GM20000 (cell line): ENCODE measurements at places on chromosomes 12 and 14.

DNA sequence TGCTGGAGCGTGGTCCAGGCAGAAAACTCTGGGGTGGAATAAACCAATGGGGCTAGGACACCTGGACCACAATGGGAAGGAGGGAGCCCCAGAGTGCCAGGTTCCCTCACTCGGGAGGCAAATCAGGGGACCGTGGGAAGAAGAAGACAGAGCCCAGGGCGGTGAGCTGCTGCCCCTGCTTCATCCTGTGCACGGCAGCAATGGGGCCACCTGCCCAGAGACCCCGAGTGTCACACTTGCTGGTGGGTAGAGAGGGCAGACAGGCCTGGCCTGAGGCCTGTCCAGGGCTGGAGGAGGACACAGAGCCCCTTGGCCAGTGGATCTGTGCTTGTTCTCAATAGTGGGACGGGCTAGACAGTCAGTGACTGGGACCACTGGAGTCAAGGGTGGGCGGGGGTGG, 58.2 kb downstream of the DIO3 start:
- no peak for DNase-seq

DNA sequence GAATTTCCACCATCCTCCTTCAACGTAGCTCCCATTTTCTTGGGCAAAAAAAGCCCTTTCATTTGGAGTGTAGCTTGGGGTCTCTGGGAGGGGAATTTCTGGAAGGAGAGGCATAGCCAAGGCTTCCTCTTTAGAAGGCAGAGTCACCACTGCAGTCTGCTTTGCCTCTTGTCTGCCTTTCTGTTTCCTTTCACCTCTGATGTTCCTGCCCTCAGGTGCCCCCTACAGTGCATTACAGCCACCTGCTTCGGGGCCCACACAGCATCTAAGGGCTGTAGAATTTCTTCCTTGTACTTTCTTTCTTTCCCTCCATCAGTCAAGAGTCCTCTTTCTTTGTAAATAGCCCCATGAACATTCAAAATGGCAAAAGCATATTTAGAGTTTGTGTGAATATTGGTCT, 1313.9 kb downstream of the TMEM121 start:
- no peak for DNase-seq

GRCh38 chr12:103833891-103834290, 7.1 kb downstream of the NT5DC3 start:
- DNase-seq, result no peak

GRCh38 chr12:56987011-56987410, 19.3 kb downstream of the ZBTB39 start:
- DNase-seq, result no peak

GRCh38 chr12:20917269-20917668, 106.8 kb downstream of the SLCO1B3 start:
- no peak for DNase-seq

- no peak for DNase-seq
These were observed 4.3 kb downstream of the SLC16A7 start for GRCh38 chr12:59600171-59600570.

DNA sequence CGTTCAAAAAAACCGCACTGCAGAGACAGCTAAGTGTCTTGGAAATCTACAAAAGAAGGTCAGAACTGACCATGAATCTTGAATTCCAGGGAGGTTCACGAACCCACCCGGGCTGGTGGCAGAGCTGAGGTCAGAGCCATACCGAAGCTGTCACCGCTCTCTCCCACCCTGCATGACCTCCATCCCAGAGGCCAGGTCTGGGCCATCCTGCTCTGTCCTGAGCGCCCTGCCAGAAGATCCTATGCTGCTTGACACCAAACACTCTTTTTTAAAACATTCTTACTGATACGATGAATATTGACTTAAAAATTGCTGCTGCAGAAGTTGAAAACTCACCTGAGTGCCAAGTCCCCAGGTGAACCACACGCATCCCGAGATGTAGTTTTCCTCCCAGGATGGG, 329.1 kb upstream of the FKBP4 start:
- no peak for DNase-seq

DNA sequence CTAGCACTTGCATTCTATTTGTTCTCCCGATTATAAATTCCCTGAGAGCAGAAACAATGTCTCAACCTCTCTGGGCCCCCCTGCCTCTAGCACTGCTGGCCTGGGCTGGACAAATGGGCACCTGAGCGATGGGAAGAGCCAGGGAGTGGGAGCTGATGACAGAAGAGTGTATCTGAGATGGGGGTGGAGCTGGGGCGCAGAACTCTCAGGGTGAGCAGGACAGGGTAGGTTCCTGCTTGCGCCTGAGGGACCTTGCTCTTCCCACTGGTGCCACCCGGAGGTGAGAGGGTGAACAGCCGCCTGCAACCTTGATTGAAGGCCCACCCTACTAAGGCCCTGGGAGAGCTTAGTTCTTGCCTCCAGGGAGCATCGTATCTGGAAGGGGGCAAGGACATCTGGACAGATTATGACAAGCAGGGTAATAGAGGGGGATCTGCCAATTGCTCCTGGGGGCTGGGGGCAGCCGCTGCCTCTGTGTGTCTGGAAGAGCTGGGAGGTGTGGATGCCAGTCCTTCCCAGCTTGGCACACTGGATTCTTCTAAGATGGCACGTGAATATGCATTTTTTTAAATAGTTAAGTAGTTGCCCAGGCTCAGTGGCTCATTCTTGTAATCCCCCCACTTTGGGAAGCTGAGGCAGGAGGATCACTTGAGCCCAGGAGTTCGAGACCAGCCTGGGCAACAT, 43.0 kb upstream of the TSPAN9 start:
- DNase-seq, result peak; percentile 82

- peak; percentile 33 for DNase-seq
These were observed 87.7 kb upstream of the FOXN3 start for GRCh38 chr14:89504602-89505313.

GRCh38 chr14:60245380-60246177, 3.4 kb upstream of the PPM1A start:
- peak; percentile 35 for DNase-seq

- DNase-seq, result no peak
These were observed 7.4 kb downstream of the ASCL1 start for GRCh38 chr12:102964872-102965271.

- peak; percentile 69 for DNase-seq
These were observed 682 bp upstream of the TRIP11 start for GRCh38 chr14:92040431-92041051.

DNA sequence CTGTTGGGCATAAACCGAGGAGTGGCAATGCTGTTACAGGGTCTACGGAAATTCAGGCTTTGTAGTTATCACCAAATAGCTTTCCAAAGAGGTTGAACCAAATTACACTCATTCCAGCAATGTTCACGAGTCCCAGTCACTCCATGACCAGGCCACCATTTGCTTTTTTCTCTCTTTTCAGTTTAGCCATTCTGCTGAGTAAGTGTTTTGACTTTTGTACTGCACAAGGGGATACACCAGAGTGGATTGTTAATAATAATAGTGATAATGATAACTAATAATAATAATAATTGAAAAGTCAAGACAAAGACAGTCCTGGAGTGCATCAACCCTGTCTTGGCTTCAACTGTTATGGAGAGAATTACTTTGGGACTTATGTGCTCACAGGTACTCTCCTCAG, 343.5 kb downstream of the AACS start:
- DNase-seq, result no peak

DNA sequence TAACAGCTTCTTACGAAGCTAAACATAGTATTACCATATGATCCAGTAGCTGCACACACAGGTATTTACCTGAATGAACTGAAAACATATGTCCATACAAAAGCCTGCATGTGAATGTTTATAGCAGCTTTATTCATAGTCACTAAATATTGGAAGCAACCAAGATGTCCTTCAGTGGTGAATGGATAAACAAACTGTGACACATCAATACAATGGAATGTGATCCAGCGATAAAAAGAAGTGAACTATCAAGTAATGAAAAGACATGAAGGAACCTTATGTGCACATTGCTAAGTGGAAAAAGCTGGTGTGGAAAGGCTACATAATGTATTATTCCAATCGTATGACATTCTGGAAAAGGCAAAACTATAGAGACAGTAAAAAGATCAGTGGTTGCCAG, 38.1 kb upstream of the JDP2 start:
- no peak for DNase-seq

DNA sequence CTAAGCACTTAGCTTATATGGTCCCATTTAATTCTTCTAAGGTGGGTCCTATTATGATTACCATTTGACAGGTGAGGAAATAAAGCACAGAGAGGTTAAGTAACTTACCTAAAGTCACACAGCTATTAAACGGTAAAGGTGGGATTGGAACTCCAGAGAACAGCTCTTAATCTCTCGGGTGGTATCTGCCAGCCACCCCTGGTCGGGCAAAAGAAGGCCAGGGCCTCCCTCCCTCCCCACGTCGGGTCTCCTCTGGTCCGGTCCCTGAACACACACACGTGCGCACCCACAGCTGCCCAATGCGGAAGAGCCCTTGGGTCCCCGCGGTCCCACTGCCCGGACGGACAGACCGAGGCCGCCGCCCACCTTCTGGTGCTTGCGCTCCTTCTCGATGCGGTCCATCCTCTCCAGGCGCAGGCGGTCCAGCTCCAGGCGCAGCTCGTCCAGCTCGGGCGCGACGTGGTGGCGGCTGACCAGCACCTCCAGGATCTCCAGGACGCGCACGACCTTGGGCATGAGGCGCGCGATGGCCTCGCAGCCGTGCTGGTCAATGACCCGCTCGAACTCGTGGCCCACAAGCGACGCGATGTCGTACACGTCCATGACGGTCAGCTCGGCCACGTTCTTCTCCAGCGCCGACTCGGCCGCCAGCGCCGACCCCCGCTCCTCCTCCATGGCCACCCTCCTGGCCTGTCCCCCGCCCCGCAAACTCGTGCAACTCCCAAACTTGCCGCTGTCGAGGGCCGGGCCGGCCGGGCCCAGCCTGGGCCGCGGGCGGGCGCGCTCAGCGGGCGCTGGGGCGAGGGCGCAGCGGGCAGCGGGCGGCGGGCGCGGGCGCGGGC, 490 bp downstream of the RILPL1 start:
- no peak for DNase-seq

- DNase-seq, result no peak
These were observed 23.3 kb upstream of the SLC6A12 start for GRCh38 chr12:237026-237815.

GRCh38 chr12:69687390-69687789, 11.7 kb downstream of the BEST3 start:
- no peak for DNase-seq

GRCh38 chr14:103074729-103075367, 9.2 kb upstream of the LBHD2 start:
- no peak for DNase-seq

DNA sequence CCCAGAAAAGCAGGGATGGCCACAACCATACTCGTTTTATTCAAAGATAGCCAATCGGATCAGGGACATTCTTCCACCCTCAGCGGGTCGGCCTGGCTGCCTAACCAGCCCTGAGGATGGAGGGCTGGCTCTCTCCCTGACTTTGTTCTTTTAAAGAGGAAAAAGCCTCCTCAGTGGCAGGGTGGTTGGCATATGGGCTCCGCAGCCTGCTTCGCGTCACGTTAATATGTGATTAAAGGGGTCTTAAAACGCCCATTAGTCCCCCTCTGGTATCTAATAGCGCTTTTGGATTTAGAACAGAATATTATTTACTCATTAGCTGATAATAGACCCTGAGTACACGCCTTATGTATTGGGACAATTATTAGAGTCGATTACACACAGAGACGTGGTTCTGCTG, 199.4 kb downstream of the PHETA1 start:
- DNase-seq, result no peak

- peak; percentile 85 for DNase-seq
These were observed at the start of gene PLEKHH1 for GRCh38 chr14:67532998-67533753. Gene PLEKHH1 (plus strand): TSS chr14:67533290. CDS start chr14:67541868, 8,578 bp downstream.

DNA sequence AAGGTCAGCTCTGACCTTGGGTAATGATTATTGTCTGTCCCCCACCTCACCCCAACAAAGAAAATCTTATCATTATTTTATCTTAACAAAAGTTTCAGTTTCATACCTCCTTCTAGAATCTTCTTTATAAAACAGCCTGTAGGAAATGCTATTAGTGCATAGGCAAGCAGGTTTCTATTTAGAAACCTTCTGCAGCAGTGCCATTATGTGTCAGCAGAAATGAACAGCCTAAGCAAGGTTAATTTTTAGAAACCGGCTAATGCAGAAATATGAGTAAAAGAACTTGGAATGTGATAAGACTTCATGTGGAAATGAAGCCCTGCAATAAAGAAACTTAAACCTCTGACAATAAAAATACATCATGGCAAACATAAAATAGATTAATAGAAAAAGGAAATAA, 814.4 kb downstream of the FSCB start:
- no peak for DNase-seq

- no peak for DNase-seq
These were observed 924.1 kb upstream of the TMEM132C start for GRCh38 chr12:127342861-127343260.

DNA sequence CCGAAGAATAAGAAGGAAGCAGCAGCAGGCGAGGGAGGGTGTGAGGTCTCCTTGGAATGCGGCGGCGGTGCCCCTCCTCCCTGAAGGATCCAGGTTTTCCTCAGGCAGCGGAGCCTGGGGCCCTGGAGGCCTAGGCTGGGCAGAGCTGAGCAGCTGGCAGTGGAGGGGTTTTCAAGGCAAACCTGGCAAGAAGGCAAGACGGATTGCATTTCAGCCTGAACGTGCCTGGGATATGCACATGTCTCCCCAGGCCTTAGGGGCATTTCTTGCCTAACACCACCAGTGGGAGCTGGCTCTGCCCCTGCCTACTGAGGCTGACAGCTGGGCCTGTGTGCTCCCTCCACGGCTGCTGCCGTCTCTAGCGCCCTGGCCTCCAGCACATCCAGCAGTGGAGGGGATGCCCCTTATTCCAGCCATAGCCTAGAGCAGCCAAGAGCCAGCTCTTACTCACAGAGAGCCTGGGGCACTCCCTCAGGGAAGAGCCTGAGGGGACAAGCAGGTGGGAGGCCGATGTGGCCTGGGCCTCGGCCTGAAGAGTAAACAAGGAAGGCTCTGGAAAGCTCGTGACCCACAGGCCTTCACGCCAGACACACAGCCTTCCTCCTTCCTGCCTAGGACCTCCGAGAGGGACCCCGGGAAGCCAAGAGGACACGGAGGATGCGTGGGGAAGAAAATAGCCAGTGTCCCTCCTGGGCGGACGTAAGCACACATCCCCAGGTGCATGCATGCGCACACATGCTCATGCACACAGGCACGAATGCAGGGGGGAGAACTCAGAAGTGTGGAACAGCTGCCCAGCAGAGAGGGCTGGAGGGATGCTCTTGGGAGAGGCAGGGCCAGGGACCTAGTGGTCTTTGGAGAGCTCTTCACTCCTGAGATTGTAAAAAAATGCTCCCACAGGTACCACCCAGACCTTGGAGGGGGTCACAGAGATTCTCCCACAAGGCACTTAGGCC, 23.0 kb upstream of the EIF2B2 start:
- no peak for DNase-seq
